ENCODE measurements at places on chromosomes 1 and 21.

- no peaks in the 10 kb centered on the region for H3K27me3 ChIP-seq
- peak; percentile 38 for DNase-seq
- H3K4me3 ChIP-seq, result peak overlapping the region; percentile 34
- H3K4me1 ChIP-seq, result peaks cover 37% of the 10 kb centered on the region
- peak overlapping the region; percentile 84 for H3K27ac ChIP-seq
- peaks cover 7% of the 10 kb centered on the region for H3K36me3 ChIP-seq
These were observed 40.8 kb downstream of the ITSN1 start for GRCh38 chr21:33682992-33683627.

GRCh38 chr1:54575161-54575560, 27.1 kb downstream of the ACOT11 start:
- DNase-seq, result no peak
- H3K4me3 ChIP-seq, result no peak overlapping the region
- no peak overlapping the region for H3K27ac ChIP-seq
- H3K4me1 ChIP-seq, result no peaks in the 10 kb centered on the region
- H3K27me3 ChIP-seq, result no peaks in the 10 kb centered on the region
- peaks cover 5% of the 10 kb centered on the region for H3K36me3 ChIP-seq

DNA sequence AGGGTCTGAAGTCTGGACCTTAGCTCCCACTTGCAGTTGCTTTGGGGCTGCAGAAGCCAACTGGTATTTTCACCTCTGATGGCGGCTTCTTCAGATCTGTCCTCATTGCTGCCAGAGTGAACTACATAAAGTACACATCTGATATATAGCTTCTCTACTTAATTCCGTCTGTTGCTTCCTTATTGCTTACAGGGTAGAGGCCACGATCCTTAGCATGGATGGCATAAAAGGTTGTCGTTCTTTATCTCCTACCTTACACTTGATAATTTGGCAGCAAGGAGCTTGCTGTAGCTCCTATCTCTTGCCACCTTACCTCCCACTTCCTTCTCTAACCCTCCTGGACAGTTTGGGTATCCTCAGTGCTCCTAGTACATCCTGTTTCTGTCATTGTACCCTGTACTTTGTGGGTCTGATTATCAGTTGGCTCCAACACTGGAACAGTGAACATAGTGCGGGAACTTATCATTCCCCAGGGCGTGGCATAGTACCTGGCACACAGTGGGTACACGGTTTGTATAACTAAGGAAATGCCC, 30.9 kb upstream of the NBL1 start:
- H3K4me3 ChIP-seq, result no peak overlapping the region
- no peaks in the 10 kb centered on the region for H3K27me3 ChIP-seq
- H3K4me1 ChIP-seq, result peaks cover 21% of the 10 kb centered on the region
- peaks cover 17% of the 10 kb centered on the region for H3K36me3 ChIP-seq
- no peak for DNase-seq
- H3K27ac ChIP-seq, result peak overlapping the region; percentile 39

- H3K36me3 ChIP-seq, result peaks cover 5% of the 10 kb centered on the region
- H3K4me3 ChIP-seq, result no peak overlapping the region
- H3K27me3 ChIP-seq, result no peaks in the 10 kb centered on the region
These were observed 185.9 kb downstream of the COQ8A start for GRCh38 chr1:227125929-227126545.

DNA sequence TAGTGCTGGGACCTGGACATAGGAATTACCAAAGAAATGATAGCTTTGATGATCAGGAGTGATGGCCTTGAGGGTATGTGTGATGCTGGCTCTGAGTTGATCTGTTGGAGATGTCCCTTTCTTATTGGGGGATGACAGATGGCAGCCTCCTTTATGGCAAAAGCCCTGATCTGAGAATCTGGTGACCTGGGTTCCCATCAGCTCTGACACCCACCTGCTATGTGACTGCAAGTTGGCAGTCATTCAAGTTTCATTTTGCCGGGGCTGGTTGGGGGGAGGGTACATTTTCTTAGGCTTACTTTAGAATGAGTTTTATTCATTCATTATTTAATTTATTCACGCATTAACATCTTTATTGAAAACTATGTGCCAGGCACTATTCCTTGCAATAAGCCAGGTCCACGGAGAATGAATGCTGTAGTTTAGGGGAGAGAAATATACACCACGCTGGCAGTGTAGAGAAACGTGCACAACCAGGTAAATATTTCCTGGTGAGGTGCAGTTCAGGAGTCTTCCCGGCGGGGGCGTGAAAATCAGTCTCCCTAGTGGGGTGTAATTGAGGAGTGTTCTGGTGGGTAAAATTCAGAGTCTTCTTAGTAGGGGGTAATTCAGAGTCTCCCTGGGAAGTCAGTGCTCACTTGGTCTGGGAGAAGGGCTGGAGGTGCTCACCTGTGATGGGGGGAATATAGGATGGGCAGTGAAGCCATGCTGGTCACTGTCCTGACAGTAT, 401.3 kb downstream of the CAMTA1 start:
- H3K4me3 ChIP-seq, result no peak overlapping the region
- H3K27ac ChIP-seq, result no peak overlapping the region
- no peaks in the 10 kb centered on the region for H3K4me1 ChIP-seq
- DNase-seq, result peak; percentile 8
- H3K36me3 ChIP-seq, result no peaks in the 10 kb centered on the region
- H3K27me3 ChIP-seq, result peaks cover 76% of the 10 kb centered on the region

- DNase-seq, result no peak
- no peak overlapping the region for H3K4me3 ChIP-seq
- H3K4me1 ChIP-seq, result no peaks in the 10 kb centered on the region
- peaks cover 18% of the 10 kb centered on the region for H3K36me3 ChIP-seq
These were observed 38.2 kb downstream of the URB2 start for GRCh38 chr1:229664133-229664689.
